ENCODE measurements at places on chromosomes 12 and 14.

- no peak for DNase-seq
Observed at GRCh38 chr12:27572486-27573255, 48.7 kb downstream of the PPFIBP1 start.

DNA sequence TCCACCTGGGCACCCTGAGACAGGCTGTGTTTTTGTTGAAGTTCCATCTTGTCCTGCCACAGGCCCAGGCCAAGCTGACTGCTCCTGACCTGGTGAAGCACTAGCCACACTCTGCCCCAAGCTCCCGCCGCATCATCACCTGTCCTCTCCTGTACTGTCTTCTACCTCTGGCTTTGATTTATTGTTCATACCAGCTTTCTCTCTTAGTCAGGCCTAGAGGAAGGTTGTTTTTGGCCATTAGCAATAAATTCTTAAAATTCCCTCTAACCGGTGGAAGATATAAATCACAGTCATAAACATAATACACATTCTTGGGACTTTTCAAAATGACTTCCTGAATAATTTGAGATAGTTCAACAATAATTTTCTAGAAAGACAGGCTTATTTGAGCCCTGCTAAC is 169.4 kb downstream of the DAD1 start:
- no peak for DNase-seq

- no peak for DNase-seq
Observed at GRCh38 chr14:60970146-60970545, 10.7 kb downstream of the TRMT5 start.

DNA sequence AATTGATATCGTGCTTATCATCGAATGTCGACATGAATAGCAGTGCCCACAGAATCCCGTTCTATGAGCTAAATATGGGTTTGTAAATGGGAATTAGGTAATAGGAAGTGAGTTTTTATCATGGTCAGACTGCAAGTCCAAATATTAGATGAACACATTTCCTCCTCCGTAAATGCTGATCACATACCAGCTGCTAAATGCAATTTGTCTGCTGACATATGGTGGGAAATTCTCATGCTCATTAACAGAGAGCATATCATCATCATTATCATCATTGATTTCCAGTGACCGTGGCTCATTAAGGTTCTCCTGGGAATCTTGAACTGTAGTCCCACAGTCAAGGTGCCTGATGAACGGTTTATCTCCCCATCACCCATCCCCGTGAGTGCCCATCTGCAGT is 998.8 kb upstream of the TMEM132C start:
- no peak for DNase-seq

- no peak for DNase-seq
Observed at GRCh38 chr12:981176-981828, 9.7 kb upstream of the ERC1 start.

GRCh38 chr12:78385541-78385940 is 479.0 kb upstream of the SYT1 start:
- no peak for DNase-seq

DNA sequence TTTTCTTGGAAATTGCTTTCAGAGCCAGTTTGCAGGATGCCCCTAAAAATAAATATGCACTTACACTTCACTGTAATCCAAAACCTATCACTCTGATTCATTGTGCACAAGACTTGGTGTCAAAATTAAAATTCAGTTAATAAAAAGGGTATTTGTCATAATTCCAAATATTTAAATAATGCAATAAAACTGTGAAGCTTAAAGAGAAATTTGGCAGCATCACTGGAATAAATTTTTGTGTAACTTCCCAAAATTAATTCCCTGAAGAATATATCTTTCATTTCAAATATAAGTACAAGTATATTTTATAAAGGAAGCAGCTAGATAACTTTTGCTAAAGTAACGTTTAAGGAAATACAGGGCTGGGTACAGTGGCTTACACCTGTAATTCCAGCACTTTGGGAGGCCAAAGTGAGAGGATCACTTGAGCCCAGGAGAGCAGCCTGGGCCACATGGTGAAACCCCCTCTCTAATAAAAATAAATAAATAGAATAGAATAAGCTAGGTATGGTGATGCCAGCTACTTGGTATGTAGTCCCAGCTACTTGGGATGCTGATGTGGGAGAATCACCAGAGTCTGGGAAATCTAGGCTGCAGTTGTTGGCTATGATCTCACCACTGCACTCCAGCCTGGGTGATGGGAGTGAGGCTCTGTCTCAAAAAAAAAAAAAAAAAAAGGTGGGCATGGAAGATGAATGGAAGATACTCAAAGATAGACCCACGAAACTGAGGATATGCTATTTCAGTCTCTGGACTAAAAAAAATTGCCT is 233.8 kb downstream of the FBXL14 start:
- DNase-seq, result no peak

- DNase-seq, result no peak
Observed at GRCh38 chr14:76203086-76204001, 51.6 kb downstream of the GPATCH2L start.

GRCh38 chr12:116217045-116217735 is 60.3 kb downstream of the MED13L start:
- DNase-seq, result no peak

DNA sequence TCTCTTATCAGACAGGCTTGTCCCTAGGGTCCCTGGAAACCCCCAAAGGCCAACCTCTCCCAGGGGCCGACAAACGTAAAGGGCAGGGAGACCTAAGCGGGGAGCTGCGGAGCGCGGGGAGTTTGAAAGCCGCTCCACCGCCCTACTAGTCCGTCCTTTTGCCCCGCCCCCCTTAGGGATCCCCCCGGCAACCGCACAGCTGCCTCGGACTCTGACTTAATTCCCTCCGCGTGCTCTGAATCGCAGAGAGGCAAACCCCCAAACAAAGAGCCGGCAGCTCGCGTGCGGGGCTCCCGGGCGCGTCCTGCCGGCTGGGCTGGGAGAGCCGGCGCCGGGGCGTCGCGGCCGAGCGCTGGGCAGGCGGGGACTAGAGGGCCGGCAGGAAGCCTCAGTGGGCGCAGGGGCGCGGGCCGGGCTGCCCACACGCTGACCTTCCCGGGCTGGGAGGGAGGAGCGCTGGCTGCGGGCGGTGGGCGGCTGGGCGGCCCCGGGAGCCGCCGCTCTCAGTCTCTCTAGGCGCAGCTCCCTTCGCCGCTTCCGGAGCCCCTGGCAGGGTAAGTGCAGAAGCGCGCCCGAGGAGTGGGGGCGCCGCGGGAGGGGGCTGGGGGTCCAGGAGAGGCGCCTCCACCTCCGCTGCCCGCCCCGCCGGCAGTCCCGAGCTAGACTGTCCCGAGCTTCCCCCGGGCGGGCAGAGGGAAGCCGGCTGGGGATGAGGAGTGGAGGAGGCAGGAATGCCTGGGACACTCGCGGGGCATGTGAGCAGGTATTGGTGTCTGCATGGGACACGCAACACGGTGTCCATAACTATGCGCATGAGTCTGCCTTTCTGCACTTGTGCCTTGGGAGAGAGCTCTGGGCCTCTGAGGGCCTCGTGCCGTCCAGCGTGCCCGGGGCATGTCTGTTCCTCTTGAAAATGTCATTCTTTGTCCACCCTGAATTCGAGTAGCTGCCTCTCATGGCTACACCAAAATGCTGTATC is at the start of gene TSPAN11:
Gene TSPAN11, plus strand, starts transcription at position 506 of the 979 bp plus-strand sequence. CDS start 27,244 bp downstream, outside the sequence.
- DNase-seq, result no peak

GRCh38 chr14:101838476-101838875 is 77.0 kb downstream of the PPP2R5C start:
- no peak for DNase-seq

DNA sequence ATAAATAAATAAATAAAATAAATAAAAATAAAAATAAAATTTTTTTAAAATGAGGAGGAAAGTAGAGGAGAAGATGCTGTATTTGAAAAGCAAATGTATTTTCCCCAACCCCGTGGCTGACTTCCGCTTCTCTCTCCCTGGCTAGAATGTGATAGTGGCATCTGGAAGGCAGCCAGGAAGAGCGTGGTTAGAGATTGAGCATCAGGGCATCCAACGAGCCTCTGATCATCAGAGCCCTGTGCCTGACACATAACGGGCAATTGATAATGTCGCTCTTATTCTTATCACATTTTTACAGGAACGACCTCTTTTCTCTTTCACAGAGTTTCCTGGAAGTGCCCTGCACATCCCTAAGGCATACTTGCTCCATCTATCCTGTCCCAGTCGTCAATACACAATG is 496.9 kb upstream of the TMEM132C start:
- DNase-seq, result no peak

DNA sequence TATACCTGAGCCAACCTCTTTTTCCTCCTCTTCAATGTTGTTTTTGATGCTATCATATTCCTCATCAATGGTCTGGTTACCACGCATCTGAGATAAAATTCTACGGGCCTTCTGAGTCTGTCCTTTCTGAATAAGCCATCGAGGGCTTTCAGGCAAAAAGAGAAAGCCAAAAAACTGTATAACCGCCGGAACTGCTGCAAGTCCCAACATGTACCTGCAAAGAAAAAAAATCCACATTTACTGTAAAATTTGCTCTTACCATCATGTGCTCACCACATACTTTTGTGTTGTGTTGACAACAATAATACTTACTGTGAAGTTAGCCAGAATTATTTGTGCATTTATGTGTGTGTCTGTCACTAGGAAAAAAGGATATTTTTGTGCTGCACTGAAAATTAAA is 77.6 kb downstream of the SLC2A13 start:
- DNase-seq, result no peak

GRCh38 chr12:84038242-84038641 is 874.4 kb downstream of the SLC6A15 start:
- no peak for DNase-seq

DNA sequence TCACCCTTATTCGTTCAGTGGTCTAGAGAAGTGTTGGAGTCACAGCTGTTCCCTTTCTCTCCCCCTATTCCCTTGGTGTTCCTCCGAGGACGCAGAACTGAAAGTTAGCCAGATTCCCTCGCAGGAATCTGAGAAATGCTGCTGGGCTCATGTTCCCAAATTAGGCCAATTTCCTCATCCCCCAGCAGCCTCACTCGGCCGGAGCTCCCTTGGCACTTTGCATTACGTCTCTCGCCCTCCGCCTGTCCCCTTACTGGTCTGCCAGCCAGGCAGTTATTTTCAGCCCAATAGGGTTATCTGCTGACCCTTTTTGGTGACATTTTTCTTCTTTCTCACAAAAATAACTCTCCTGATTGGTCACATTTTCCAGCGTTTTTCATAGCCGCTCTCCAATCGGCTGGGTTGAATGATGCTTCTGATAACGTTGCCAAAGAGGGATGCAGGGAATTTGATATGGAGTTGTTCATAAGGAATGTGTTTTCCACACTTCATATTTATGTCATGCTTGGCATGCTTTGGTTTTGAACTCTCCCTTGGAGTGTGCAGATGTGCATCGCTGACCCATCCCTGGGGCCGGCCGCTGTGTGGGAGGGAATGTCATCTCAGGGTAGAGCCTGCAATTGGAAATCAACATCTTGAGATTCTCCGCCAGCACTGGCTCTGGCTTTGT is 9.9 kb downstream of the IFT43 start:
- no peak for DNase-seq

DNA sequence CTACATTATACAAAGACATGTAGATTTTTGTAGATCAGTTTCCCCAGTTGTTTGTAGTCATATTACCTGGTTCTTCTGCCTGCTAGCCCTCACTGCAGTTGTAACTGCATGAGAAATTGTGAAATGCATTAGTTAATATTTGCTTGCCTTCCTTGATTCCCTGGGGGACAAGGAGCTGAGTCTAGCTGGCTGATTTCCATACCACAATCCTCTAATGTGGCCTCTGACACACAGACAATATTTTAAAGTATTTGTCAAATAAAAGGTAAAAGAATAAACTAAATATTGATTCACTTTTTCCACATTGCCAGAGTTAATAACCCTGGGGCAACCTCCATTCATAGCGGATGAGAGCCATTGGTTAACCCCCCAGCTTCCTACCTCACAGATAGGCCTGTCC is 128.8 kb upstream of the TMEM132C start:
- no peak for DNase-seq

GRCh38 chr12:108691998-108692808 is 39.1 kb downstream of the CORO1C start:
- DNase-seq, result peak; percentile 92

DNA sequence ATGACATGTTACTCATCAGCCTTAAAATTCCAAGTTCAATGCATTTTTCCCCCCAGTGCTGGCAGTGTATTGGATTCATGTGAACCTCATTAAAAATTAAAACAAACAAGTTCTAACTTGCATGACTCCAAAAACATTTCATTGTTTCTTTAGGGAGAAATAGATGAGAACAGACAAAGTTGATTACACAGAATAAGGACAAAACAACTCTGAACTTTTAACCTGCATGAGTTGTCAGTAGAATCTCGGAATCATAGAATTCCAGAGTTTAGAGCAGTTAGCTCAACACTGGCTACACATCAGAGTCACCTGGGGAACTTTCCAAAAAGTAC is 127.5 kb downstream of the TMX1 start:
- DNase-seq, result no peak

GRCh38 chr14:88168498-88169165 is 154.4 kb downstream of the KCNK10 start:
- no peak for DNase-seq

DNA sequence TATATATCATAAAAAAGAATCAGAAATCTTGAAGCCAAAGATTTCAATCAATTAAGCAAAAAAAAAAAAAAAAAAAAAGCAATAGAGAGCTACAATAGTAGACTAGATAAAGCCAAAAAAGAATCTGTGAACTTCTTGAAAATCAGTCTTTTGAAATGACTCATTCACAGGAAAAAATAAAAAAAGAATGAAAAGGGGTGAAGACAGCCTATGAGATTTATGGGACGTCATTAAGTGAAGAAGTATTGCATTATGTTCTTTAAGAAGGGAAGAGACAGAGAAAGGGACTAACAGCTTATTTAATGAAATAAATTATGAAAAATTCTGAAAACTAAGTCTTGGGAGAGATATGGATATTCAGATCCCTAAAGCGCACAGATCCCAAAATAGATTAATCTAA is 103.8 kb downstream of the ACSS3 start:
- no peak for DNase-seq

GRCh38 chr14:89418452-89418851 is 1.4 kb upstream of the FOXN3 start:
- no peak for DNase-seq

DNA sequence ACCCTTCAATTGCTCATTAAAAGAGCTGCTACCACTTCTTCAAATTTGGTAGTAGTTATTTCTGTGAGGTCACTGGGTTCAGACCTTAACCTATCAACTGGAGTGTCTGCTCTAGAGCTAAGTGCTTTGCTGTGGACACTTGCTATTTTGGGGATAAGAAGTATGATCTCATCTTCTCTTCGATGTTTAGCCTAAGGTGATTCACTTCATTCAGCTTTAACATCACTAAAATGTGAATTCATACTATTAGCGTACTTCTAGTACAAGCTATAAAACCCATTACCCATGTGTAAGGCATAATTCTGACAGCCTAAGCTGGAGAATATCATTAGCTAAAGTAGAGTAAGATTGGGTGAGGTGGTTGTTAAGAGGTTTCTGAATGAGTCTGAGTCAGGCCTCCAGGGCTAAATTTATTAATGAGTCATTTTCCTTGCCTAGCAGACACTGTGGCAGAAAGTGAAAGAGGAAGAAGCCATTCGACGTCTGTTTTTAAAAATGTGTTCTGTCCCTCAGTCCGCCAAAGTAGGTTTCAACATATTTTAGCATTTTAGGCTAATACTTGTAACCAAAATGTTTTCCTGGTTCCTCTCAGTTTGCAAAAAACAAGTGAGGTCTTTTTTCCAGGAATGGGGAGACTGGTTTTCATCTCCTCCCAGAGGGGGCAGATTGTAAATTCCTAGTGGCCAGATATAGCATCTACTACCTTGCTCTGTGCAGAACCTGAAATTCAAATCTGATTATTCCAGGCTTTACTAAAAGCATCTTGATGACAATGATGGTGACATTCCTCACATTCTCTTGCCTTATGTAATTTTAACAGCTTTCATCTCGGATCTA is 103.6 kb downstream of the SSPN start:
- DNase-seq, result no peak

All from NCI-H2107 (cell line).